ENCODE measurements at places on chromosomes 12 and 14.

- no peak for DNase-seq
Observed at GRCh38 chr12:68477261-68477772, 133.4 kb upstream of the RAP1B start.

DNA sequence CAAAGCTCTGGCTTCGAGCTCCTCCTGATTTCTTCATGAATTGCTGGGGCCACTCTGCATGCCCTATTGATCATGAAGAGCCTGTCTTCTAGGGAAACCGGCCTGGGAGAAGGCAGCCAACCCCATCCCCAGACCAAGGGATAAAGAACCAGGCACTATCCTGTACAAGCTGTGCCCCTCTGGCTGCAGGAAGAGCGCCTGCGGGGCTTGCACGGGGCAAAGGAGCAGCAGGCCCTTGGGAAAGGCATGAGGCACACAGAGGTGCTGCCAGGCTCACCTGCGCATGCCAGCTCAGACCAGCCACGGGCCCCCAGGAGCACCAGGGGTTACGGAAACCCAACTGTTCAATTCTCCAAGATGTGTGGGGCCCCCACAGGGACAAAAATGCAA, 2.1 kb downstream of the ITPK1 start:
- no peak for DNase-seq

DNA sequence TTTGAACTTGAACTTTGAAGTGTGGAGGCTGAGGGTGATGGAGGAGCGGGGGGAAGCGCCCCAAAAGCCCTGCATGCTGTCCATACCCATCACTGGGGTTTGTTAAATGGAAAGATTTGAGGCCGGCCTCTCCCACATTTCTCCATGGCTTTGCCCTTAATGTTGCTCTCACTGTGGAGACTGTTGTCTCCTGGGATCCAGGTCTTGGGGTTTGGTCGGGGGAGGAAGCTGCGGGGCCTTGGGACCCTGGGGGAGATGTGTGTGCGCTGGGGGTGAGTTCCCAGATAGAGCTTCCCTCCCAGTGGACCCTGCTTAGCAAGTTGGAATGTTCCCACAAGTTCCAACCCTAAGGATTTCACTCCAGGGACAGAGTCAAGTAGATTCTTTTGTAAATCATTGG, 28.0 kb upstream of the LRTM2 start:
- no peak for DNase-seq

DNA sequence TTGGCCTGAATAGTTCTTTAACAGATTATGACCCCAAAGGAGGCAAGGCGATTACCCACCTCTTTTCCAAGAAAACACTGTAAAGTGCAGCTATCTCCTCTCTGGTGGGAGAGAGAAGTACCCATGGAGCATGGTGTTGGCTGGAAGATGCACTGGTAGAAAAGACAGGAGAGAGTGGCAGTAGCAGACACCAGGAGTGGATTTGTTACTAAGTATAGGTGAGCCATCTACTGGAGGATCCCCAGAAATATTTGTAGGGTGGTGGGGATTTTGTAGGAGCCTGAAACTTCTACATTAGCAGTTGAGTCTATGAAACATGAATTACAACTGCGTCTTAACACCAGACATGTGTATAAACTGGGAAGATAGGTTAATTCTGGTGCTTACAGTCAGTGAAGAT, 148.0 kb downstream of the SLC38A4 start:
- DNase-seq, result no peak

GRCh38 chr12:4943067-4943937, 33.6 kb downstream of the KCNA1 start:
- no peak for DNase-seq

DNA sequence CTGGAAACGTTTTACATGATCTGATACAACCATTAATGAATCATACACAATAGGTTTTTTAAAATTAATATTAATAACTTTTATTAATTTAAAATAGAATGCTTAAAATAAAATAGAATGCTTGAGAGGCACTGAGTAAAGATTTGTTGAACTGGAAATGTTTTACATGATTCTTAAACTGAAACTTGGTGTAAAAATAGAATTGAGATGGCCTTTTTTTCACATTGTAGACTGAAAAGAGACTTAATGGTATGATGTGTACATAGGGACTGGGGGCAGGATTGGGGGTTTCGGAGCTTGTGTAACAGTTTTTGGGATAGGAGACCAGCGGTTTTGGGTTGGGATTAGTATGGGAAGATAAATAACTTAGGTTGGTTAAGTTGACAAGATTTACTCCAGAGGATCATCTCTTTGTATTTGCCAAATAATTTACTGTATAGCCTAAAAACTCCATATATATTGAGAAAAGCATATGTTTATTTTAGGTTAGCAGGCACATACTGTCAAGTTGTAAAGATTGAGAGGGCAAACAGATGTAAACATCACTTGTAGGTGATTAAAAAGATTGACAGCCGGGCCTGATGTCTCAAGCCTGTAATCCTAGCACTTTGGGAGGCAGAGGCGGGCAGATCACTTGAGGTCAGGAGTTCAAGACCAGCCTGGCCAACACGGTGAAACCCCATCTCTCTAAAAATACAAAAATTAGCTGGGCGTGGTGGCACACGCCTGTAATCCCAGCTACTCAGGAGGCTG, 2.0 kb upstream of the ZNF410 start:
- DNase-seq, result no peak

DNA sequence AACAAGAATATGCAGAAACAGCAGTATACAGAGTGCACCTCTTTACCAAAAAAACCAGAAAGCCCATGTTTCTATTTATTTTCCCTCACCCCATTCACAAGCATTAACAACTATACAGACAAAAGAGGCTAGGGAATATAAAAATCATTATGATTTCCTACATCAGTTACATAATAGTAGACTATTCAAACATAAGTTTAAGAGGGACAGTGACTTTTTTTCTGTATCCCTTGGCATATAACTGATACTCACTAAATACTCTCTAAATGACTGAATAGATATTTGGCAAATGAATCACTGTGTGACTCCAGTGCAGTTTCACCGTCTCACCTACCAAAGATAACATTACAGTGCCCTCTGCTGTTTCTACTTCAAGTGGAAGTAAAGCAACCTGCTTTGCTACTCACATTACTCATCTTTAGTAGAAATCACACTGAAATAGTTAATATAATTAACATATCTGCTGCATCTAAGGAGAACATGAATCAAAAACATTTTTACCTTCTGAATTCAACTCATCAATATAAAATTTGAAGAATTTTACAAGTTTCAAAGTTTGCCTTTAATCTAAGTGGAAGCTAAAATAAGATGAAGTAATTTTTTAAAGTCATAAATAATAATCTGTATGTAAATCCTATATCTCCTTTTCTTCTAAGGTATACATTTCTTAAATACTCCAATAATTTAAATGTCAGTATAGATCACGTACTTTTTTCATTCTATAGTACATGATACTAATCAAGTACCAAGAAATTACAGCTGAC, 103.8 kb downstream of the OSBPL8 start:
- DNase-seq, result no peak

GRCh38 chr12:7112041-7112440, 3.0 kb upstream of the C1RL start:
- no peak for DNase-seq

DNA sequence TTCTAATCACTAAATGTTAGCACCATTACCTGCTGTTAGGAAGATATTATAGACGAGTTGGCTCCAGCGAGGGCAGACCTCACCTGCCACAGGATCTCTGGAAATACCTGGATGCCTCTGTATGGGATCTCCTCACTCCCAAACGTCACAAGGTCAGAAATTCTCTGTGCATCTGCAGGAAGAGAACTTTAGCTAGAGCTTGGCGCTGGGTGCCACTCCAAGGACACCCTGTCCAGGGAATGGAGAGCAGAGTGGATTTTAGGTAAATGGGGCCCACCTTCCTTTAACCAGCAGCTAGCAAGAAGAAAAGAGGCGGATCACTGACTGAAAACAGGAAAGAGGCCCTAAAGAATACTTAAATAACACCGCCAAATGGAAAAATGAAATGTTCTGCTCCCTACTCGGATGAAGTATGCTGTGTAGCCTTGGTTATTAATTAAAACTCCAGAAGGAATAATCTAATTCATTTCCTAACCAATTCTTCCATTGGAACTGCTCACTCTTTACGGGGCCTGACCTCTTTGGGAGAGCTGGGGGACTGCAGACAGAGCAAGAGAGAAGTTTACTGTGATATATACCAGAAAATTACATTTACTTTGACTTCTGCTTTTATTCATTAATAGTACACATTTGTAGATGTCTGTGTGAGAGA, 4.2 kb upstream of the FOXG1 start:
- no peak for DNase-seq

DNA sequence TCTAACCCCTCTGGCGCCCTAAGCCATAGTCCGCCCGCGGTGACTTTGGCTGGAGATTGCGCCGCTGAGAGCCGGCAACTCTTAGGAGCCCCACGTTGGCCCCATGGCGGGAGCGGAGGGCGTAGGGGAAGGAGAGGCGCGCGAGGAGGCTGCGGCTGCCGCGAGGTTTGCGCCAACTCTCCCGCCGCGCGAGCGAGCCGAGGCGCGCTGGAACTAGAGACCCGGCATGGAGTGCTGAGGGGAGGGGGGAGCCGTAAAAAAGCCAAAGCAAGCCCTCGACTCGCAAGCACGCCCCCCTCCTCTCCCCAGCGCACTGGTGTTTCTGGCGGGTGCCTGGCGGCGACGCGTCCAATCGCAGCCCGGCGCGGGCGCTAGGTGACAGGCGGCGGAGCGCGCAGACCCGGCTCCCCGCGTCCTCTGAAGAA, at the start of gene SYT10:
TSS of gene SYT10 (minus strand) at position 233 of the 425 bp plus-strand sequence. CDS start 297 bp downstream, outside the sequence.
- peak; percentile 6 for DNase-seq

- DNase-seq, result no peak
Observed at GRCh38 chr12:42135259-42135814, 9.3 kb downstream of the GXYLT1 start.

GRCh38 chr12:79687711-79688260, 3.0 kb downstream of the PAWR start:
- no peak for DNase-seq

DNA sequence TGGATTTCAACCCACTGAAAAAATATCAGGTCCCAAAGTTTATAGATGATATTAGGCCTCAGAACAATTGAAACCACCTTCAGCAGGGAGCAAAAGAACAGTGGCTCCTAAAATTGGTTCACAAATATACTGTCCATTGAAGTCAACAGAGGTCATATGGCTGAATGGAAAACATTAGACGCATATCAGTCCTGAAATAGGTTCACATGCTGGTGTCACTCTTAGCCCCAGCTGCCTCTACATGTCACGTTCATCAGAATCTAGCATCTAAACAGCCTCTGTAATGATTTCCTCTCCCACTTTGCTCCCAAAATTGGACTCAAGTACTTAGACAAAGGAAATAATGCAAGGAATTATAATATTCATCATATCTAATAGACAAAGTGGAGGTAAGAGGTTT, 8.7 kb downstream of the FLRT2 start:
- DNase-seq, result no peak

- no peak for DNase-seq
Observed at GRCh38 chr14:92600318-92601053, 86.9 kb downstream of the RIN3 start.

DNA sequence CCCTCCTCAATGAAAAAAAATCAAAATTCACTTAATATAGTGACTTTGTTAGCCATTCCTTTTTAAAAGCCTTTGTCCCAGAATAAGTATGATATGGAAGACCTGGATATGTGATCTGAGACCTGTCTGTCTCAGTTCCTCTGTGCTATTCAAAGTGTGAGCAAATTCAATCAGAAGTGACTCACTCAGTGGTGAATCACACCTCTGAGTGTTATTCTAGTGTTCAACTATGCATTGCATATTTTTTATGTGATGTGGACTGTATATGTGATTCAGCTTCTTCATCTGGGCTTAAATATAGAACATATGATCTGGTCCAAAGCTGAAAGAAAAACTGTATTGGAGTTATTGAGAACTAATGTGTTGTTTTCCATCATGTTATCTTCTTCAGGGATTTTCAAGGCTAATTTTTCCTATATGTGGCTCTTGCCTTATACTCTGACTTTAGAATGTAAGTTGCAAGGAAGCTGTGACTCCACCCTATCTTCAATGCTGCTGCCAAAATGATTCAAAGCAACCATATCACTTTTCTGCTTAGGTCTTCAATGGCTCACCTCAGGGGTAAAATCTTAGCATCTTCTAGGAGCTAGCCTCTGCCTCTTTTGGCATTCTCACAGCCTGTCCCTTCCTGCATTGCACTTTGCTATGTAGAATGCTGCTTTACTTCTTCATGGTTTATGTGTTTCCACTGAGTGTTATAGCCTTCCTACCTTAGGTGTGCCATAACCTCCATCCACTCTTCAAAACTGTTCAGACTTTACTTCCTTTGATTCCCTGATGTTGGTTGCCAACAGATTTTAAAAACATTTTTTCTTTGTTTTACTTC, 169.8 kb downstream of the OTOGL start:
- DNase-seq, result no peak

DNA sequence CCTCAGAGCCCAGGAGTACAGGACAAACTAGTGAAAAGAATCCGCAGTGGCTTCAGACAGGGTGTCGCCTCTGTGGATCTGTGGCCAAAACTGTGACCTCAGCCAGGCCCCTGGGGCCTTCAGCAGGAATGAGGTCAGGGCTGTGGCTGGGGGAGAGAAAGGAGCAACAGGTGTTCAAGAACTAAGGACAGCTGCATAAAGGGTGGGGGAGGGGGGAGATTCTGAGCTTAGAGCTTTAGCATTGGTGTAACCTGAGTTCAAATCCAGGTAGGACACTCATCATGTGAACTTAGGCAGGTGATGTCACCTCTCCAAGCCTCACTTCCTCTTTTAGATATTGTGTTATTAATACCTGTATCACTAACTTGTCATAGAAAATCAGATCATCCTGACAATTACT, 40.9 kb upstream of the CORO1C start:
- DNase-seq, result no peak

GRCh38 chr12:32804301-32804700, 48.6 kb upstream of the YARS2 start:
- no peak for DNase-seq

- DNase-seq, result no peak
Observed at GRCh38 chr12:57161491-57161890, 14.1 kb upstream of the LRP1-AS start.

- no peak for DNase-seq
Observed at GRCh38 chr12:108273217-108273616, 65.9 kb downstream of the CMKLR1 start.

DNA sequence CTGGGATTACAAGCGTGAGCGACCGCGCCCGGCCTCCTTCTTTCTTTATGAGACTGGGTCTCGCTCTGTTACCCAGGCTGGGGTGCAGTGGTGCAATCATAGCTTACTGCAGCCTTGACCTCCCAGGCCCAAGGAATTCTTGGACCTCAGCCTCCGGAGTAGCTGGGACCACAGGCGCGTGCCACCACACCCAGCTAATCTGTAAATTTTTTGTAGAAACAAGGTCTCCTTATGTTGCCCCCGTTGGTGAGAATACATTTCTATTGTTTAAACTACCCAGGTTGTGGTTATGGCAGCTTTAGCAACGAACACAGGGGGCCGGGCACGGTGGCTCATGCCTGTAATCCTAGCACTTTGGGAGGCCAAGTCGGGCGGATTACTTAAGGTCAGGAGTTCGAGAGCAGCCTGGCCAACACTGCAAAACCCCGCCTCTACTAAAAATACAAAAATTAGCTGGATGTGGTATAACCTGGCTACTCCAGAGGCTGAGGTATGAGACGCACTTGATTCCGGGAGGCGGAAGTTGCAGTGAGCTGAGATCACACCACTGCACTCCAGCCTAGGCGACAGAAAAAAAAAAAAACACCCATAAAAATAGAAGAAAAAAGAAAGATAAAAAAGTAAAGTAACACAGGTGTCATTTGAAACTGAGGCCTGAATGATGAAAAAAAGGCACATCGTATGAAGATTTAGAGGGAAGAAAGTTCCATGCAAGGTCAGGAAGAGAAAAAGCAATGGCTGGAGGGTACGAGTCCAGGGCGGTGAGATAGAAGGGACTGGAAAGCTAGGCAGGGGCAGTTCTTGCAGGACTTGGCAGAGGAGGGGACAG, 977 bp upstream of the TMEM120B start:
- DNase-seq, result no peak
